T follicular helper cell (primary cell): ENCODE measurements at places on chromosomes 6 and 20.

DNA sequence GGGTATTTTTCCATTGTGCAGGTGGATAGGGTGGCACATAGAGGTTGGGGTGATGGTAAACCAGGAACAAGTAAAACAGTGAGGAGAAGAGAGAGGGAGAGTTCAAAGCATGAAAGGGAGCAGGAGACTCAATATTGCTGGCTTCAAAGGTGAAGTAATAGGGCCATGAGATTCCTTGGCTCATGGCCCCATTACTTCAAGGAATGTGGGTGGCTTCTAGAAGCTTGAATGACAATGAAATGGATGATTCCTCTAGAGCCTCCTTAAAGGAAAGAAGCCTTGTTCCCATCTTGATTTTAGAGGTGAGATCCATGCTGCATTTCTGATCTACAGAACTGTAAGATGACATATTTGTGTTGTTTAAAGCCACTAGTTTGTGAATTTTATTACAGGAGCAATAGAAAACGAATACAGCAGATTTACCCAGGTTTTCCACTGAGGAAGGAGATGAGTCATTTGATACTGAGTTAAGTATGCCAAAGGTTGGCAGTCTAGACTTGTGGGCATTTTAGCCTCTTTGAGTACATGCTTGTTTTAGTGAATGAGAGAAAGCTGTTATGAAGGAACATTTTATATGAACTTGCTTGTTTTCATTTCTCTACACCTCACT, 110.4 kb downstream of the PLCB4 start:
- no peak for DNase-seq

DNA sequence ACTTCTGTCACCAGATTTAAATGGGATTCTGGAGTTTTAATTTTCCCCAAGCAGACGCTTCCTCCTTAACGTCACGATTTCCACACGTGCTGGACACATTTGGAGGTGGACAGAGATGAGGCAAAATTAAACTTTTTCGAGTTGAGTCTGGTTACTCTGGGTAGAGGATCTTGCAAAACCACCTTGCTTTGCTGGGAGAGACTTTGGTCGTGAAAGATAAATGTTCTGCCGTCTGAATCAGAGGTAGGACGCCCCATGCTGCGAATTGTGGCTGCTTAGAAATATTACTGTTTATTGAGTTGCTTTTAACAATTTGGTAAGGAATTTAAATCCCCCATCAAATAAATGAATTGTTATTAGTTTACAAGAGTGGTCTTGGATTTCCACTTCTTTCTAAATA, 46.8 kb downstream of the CTCFL start:
- no peak for DNase-seq

DNA sequence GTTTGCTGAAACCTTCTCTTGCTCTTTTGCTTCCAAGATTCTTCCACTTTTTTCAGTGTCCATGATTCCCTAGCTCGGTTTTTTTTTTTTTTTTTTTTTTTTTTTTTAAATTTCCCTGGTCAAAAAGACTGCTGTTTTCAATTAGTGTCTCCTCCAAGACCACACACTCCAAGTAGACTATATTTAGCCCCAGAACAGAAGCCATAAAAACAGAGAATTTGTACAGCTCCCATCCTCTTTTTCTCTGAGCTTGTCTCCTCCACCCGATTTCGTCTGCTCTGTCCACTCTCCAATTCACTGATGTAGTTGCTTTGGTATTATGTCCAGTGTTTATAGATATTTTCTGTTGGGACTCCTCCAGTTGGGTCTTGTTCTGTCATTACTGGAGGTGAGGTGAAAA, 37.6 kb downstream of the RSPH3 start:
- DNase-seq: no peak

GRCh38 chr6:158718461-158719046, 68.7 kb downstream of the SYTL3 start:
- DNase-seq: no peak

DNA sequence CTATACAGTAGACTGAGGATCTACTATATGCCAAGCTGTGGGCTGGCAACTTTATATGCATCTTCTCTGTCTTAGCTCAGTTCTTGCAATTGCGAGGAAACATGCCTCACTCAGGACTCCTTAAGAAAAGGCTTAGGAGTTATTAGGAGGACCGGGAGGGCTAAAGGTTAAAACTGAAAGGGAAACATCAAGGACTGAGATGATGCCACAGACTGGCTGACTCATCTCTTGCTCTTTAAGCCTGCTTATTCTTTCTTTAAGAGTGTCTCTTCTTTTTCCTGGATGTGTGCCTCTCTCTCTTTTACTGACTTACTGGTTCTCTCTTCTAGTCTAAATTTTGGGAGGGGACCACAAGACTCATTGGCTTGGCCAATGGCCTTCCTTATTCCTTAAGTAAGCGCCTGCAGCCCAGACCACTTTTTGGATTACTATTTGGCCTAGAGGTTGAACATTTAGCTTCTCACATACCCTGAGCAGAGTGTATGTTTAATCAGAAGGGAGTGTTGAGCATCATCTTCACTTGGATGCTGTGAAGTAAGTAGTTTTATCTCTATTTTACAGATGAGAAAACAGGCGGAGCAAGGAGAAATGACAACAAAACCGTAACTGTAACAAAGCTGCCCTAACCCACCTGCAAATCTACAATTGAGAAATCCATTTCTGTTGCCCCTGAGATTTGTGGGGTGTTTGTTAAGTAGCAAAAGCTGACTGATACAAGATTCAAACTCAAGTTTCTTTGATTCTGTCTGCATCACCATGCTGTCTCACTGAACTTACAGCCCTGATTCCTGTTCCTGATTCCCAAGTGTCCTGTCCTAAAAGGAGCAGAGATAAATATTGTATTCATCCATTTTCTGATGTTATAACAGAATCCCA, 7.2 kb upstream of the SDC4 start:
- no peak for DNase-seq

GRCh38 chr6:55953335-55953734, 77.9 kb upstream of the BMP5 start:
- DNase-seq: no peak

- DNase-seq: no peak
These were observed 17.8 kb downstream of the MAP3K5 start for GRCh38 chr6:136774228-136775041.

DNA sequence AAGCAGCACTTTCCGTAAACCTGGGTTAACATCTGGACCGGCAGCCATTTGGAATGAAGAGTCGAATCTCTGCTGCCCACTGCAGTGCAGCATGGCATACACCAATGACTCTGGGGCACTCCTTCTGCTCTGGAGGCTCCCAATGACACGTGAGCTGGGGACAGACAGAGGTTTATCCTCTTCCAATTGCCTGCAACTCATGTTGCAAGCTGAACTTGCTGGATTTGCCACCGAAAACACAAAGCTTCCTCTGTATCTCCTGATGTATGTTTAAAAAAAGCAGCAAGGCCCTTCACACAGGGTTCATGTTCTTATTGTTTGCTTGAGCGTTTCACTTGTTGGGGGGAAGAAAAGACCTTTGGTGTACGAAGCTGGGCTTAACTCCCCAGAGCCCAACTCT, 10.8 kb downstream of the NCOA5 start:
- no peak for DNase-seq

GRCh38 chr6:166338854-166339253, 3.5 kb downstream of the SFT2D1 start:
- no peak for DNase-seq

GRCh38 chr20:51159303-51159702, 136.4 kb upstream of the KCNG1 start:
- DNase-seq: no peak

GRCh38 chr6:53801022-53801421, 6.2 kb downstream of the LRRC1 start:
- DNase-seq: no peak

DNA sequence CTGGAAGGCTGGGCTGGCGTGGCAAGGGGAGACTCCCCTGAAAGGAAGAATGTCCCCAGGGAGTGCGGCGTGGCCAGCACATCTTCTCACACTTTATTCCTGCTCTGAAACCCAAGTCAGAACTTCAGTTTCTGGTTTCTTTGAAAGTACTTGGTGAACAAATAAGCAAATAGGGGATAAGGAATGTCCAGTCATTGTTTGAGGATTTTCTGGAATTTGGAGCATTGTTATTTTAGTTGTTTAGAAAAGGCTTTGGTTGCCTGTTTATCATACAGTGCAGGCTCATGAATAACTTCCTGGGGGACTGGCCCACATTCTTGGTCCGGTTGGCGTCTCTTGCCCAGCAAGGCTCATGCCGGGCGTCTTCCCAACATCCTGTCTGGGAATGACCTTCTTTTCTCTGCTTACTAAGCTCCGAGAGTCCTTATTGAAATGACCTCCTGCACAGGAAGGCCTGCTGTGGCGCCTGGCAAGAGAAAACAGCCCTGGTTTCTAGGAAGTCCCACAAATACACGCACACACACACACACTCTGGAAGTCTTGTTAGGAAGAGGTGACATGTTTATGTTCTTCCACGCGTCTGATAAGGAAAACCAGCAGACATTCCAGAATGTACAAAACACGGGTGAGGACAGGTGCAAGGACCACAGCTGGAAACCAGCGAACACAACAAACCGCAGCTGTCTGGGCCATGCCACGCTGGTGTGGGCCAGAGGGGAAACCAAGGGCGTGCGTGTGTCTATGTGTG, 71.9 kb downstream of the TMEM170B start:
- DNase-seq: no peak

- no peak for DNase-seq
These were observed 391.8 kb downstream of the ARHGAP18 start for GRCh38 chr6:129317931-129318820.

GRCh38 chr6:133594652-133595110, 294.2 kb upstream of the TCF21 start:
- no peak for DNase-seq

- no peak for DNase-seq
These were observed 100.6 kb upstream of the HIVEP1 start for GRCh38 chr6:11911538-11911937.

- DNase-seq: no peak
These were observed 88.1 kb upstream of the IFNGR1 start for GRCh38 chr6:137307163-137307854.

DNA sequence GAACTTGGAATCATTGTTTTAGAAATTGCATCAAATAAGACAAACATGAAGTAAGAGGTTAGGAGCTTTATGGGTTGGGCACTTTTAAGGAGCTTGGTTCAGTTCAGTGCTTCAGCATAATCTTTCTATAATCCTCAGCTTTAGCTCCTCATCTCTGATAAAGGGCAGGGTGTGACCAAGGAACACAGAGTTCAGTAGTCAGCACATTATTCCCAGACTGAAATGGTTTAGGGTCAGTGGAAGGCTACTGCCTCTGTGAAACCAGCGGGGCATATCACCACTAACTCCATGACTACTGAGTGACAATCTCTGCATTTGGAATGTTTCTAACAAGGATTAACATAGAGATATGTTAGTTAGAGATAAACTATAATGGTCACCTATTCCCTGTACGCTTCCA, 36.9 kb downstream of the CRYBG1 start:
- DNase-seq: no peak

DNA sequence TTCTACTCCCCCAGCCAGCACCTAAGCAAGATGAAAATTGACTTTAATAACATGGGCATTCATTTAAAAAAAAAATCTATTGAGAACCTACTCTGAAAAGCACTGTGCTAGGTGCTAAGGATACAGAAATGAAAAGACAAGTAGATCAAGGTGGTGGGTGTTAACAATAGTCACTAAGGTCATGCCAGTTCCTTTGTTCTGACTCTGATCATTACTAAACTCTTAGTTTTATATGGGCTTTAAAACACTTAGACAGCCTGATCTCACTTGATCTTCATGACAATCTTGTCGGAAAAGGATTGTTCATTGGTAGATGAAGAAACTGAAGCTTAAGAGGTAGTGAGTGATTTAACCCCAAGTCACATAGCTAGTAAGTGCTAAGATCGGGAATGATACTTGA, 285.7 kb upstream of the PRDM1 start:
- no peak for DNase-seq

GRCh38 chr6:26155061-26155930, 68.1 kb downstream of the HFE start:
- no peak for DNase-seq

DNA sequence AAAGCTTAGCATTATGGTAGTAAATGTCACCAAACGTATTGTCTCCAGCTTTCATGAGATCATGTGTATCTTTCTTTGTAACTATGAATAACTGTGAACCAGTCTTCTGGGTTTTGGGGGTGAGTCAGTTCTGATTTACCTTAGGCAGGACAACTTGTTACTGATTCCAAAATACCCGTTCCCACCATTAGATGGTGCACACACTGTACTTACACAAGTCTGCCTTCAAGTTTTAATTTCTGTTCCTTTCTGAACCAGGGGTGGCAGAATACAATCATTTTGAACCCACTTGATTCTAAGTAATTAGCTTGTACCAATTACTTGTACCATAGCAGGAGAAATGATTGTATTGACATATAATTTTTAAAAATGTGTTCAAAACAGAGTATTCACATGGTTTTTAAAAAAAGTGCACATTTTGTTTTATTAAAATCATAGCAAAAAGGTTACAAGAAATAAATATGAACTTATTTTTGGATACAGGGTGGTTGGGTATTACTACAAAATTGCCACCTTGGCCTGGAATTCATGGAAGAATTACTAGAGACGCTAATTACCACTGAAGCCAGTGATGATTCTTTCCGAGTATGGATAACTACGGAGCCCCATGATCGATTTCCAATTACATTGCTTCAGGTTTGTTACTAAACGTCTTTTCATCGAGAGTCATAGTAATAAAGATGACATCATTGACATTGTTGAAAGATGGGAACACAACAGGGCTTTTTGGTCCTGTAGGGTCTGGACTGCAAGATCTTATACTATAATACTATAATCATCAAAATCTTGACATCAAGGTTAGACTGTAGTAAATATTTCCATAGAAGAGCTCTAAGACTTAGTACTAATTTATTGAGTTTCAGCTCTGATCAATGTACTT, 75.2 kb upstream of the GLP1R start:
- no peak for DNase-seq

DNA sequence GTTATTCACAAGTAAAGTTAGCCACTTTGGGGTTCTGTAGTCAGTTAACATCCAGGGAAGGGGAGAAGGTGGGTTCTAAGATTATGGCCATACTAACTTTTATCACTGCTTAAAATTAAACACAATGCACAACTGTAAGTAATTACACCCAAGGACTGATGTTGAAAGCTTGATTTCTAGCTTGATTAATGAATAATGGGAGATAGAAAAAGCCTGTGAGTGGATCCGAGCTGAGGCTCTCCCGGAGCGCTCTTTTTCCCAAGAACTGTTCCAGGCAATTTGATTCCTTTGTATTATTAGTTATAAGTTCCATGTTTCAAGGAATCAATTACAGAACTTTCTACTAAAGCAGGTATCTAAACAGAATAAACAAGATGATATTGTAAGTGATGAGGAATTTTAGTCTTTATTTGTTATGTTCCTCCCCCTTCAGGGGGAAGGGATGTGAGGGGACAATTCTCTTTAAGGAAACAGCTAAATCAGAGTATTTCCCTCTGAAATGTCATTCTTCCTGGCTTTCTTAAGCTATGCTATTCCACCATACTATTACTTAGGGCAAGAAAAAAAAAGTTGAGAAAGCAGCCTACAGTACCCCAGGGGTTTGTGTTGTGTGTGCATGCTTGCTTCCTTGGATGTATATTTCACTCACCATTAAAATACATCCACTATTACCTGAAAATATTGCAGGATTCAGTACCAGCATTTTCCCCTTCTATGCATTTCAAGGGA, 3.8 kb downstream of the TSHZ2 start:
- DNase-seq: no peak

- DNase-seq: no peak
These were observed 12.0 kb downstream of the LRP11 start for GRCh38 chr6:149852180-149852579.

GRCh38 chr6:36947570-36948351, 6.8 kb upstream of the PI16 start:
- no peak for DNase-seq
